ENCODE measurements at places on chromosomes 11 and 22. TPM values are rescaled to one million over a fixed set of nuclear protein-coding genes. Genes with fewer than 3 reads are reported as not detected.

DNA sequence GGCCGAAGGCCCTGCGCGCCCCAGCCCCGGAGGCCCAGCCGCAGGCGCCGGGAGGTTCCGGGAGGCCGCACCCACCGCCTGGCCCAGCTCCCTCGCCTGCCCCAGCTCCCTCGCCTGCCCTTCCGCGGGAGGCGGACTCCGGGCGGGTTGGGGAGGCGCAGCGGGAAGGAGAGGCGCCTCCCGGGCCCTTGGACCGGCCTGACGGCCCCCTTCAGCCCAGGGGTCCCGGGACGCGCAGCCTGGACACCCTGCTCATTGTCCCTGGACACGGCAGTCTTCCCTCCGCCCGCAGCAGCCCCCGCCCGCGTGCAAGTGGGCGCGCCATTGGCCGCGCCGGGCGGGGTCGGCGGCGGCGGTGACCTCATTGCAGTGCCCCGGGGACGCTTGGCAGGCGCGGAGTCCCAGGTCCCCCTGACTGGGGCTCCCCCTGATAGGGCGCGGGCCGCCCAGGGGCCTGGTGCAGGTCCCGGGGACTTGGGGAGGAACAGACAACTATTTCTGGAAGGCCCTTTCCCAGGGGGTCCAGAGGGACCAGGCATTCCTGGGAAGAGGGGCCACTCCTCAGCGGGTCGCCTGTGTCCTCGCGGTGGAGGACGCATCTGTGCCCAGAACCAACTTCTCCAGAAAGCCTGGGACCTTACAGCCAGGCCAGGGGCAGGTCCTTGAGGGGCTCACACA is 501 bp downstream of the CD151 start:
- no peak for DNase-seq

DNA sequence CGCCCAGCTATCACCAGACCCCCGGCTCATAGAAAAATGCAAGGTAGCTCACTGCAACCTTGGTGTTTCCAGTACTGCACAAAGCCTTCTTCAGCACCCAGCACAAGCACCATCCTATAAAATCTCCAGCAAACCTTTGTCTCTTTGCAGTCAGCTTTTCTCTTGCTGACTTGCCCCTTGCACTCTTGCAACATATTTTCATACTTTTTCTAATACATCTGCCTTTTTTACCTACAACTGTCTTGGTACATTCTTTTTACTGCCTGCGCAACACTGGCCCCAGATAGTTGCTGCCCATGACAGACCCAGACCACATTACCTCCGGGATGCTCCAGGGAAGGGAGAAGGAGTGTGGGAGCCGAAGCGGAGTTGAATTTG is 142.4 kb downstream of the MPPED1 start:
- no peak for DNase-seq

DNA sequence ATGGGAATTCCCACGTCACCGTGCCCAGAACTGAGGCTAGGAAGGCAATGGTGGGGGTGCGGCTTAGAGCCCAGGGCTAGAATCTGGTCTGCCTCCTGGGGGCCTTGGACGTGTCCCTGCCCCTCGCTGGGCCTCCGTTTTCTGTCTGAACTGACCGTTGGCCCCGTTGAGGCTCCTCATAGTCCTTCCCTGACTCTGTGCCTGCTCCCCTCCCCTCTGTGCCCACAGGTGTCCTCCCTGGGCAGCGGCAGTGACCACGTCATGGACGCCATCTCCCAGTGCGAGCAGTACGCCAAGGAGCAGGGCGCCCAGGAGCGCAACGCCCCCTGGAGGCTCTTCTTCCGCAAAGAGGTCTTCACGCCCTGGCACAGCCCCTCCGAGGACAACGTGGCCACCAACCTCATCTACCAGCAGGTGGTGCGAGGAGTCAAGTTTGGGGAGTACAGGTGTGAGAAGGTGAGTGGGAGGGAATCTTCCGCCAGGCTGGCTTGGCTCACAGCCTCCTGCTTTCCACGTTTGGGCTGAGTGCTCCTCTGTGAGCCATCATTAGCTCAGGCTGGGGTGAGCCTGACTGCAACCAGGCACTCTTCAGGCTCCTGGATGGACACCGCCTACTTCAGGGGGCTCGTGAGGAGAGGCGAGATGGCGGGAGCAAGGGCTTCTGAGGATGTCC is 63.9 kb downstream of the MYO7A start:
- DNase-seq = peak; percentile 93

- DNase-seq = no peak
Measured at GRCh38 chr11:6229911-6230310, 4.5 kb downstream of the FHIP1B start.

GRCh38 chr11:92387859-92388258 is 163.2 kb downstream of the FAT3 start:
- DNase-seq = no peak

DNA sequence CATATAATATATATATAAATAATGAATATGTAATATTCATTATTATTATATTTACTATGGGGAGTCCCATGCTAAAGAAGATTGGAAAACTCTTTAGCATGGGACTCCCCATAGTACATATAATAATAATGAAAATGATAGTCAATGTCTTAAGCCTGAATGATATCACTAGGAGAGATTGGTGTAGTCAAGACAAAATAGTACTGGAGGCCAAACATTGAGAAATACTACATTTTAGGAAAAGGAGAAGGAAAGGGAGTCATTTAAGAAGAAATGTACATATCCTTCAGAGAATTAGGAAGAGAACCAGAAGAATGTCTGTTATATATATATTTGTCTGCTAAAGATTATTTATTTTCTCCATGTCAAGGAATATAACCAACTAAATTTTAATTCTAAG is 5.0 kb upstream of the VWA5A start:
- DNase-seq = no peak

DNA sequence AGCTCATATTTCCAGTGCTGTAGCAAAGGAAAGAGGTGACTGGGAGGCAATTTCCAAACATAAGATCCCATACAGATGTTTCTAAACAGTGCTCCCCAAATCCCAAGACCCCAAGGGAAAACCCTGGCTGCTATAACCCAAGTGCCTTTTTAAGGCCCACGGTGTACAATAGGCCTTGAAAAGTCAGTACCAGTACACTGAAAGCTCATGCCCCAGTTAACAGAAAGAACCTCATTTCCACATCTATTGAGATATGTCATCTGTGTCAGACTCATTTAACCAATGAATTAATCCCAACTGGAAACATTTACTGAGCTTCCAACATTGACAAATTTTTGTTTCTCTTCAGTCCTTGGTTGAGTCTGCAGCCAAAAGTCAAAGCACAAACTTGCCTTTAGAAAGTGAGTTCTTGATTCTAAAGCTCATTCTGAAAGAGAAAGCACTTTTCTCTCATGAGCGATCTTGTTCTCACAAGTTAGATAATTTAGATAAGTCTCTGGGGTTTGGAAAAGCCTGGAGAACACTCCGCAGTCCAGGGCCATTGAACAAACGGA is 239.8 kb upstream of the ARHGAP20 start:
- no peak for DNase-seq

- DNase-seq = no peak
Measured at GRCh38 chr11:129590030-129590752, 214.5 kb downstream of the BARX2 start.

DNA sequence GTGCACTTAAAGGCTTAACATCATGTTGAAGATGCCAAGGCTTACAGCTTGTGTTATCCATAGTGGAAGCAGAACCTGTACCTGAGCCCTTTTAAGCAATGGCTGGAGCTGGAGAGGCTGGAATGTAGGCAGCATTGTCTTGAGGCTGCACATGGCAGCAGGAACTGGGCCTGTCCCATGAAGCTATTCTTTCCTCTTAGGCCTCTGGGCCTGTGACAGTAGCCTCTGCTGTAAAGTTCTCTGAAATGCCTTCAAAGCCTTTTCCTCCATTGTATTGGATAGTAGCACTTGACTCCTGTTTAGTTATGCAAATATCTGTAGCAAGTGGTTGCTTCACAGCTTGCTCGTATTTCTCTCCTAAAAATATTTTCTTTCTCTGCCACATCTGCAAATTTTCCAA is 127.4 kb upstream of the ANO5 start:
- no peak for DNase-seq

DNA sequence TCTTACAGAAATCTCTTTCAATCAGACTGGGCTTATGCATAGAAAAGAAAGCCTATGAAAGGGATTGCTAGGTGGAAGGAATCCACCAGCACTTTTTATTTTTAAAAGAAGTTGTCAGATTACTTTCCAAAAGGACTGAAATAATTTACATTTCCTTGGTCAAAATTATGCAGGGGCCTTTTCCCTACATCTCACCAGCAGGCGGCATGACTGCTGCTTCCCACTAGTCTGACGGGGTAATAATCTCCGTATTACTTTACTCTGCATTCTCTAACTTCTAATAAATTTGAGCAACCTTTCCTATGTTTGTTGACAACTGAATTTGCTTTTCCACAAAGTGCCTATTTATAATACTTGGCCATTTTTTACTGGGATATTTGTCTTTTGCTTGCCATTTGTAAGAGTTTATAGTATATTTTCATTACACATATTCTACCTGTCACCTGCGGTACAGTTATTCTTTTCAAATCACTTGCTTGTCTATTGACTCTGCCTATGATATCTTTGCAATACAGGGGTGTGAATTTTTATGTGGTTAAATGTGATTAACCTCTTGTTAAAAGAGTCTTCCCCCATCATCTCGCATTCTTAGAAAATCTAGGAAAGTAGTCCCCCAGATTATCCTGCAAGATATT is 51.9 kb upstream of the USP47 start:
- no peak for DNase-seq

DNA sequence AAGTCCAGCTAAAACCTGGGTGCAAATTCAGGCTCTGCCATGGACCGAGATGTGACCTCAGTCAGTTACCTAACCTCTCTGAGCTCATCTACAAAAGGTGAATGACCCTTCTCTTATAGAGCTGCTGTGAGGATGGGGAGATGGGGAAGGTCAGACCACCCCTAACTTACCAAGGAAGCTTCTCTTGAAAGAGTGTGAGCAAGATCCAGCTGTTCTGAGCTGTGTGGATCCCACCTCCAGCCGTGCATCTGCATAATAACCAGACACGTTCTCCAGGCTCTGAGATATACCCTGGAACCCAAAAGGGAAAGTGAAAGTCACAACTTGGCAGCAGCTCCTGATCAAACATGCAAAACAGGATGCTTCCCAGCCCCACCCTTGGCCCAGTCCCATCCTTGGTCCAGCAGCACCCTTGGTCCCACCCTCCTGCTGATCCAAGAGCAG is at the start of gene APOL3:
Gene APOL3, minus strand, starts transcription at position 257 of the 444 bp plus-strand sequence. CDS start 11,700 bp downstream, outside the sequence.
- no peak for DNase-seq

DNA sequence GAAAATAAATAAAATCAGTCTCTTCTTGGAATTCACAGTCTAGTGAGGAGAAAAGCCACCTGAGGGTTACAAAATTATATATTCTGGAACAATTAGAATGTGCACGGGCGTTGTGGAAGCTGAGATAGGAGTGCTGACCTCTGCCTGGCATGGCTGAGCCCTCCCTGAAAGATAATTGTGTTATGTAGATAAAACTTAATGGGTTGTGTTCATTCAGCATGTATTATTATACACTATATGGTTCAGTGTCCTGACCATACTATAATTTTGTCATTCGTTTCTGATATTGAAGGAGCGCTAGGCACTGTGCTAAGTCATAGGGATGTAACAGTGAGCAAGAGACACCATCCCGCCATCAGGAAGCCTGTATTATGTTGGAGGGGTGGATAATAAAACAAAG is 3.7 kb downstream of the ACAT1 start:
- DNase-seq = no peak

DNA sequence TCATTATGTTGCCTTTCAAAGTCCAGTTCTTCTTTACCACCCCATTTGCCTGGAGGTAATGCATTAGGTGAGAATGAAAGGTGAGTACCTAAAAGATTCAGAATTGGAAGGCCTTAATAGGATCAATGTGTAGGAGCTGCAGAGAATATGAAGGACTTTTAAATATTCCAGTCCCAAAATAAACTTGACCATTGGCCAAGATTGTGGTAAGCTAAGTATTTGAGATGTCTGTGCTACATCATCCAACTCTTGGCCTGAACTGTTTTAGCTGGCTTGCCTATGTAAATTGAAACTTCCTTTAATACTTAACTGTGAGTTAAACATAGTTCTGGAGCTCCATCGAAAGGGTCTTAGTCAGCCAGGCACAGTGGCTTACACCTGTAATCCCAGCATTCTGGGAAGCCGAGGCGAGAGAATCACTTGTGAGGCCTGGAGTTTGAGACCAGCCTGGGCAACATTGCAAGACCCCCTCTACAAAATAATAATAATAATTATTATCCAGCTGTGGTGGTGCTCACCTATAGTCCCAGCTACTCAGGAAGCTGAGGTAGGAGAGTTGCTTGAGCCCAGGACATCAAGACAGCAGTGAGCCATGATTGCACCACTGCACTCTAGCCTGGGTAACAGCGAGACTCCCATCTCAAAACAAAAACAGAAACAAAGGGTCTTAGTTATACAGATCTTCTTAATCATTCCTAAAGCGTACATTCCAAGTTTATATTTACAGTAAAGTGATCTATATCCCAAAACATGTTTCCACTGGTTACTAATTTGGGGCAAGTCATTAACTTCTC is 29.8 kb downstream of the MTMR3 start:
- no peak for DNase-seq

- DNase-seq = no peak
Measured at GRCh38 chr11:91641153-91641552, 583.5 kb upstream of the FAT3 start.

DNA sequence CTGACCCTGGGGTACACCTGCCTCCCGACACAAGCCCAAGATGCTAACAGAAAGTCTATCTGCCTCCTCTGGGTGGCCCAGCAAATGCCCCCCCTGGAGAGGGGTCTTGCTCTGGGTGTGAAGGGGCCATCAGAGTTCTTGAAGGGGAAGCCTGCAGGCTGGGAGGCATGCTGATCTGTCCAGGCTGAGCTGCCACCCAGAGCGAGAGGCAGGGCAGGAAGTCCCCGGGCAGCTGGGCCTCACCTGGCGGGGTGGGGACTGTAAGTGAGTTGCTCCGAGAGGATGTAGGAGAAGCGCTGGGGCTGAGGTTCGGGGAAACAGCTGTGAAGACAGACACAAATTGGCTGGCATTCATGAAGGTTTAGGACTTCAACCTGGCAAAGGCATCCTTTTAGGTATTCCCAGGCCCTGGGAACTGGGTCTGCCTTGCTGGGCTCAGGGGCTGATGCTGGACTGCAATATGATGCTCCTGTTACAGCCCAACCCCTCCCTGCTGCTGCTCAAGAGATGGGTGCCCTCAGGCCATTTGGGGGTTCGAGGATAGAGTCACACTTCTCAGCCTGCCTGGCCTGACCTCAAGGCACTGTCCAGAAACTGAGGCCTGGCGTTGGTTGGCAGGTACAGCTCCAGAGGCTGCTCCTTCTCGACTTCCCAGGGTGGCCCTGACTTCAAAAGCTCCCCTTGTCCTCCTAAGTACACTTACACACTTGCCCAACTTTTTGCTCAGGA is 60.2 kb upstream of the LYVE1 start:
- no peak for DNase-seq

DNA sequence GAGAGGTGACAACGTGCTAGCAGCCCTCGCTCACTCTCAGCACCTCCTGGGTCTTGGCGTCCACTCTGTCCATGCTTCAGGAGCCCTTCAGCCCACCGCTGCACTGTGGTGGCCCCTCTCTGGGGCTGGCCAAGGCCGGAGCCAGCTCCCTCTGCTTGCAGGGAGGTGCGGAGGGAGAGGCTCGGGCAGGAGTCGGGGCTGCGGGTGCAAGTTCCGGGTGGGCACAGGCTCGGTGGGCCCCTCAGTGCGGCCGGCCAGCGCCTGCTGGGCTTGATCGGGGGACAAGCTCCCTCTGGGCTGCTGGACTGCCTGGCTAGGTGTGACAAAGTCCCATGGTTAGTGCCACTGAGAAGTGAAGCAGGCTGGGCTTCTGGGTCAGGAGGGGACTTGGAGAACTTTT is 245.8 kb downstream of the JRKL start:
- DNase-seq = no peak

Gene MYOD1
- not detected for total RNA-seq

Gene THY1
- 1.4 TPM for total RNA-seq

Gene SCGB1D2
- 0.50 TPM for total RNA-seq

Gene GAL3ST3
- 0.83 TPM for total RNA-seq

Gene SOX10
- total RNA-seq = 0.06 TPM

Gene LIF
- total RNA-seq = 4.9 TPM

Gene APOL6
- 4.7 TPM for total RNA-seq

Gene RRP8
- total RNA-seq = 15.0 TPM
